GDM1 (cell line): ENCODE measurements at places on chromosomes 2 and 18.

GRCh38 chr18:2998644-2999043 lies 14.3 kb downstream of the LPIN2 start:
- no peak for DNase-seq

DNA sequence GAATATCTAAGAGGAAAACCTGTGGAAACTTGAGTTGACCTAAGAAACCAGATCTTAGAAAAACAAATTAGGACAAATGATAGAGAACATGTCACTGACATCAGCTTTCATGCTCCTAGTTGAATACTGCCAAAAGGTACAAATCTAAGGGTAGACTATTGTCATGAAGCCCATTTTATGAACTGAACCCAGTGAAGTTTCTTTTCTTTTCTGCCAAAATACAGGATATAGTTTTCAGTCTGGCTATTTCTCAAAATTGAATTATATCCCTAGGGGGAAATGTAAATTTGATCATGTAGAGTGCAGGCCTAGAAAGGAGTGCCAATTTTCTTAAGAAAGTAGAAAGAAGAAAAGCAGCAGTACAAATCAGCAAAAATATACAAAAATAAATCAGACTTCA lies 46.6 kb downstream of the FSIP2 start:
- no peak for DNase-seq

GRCh38 chr2:157821519-157822131 lies 54.5 kb downstream of the ACVR1 start:
- DNase-seq = no peak

DNA sequence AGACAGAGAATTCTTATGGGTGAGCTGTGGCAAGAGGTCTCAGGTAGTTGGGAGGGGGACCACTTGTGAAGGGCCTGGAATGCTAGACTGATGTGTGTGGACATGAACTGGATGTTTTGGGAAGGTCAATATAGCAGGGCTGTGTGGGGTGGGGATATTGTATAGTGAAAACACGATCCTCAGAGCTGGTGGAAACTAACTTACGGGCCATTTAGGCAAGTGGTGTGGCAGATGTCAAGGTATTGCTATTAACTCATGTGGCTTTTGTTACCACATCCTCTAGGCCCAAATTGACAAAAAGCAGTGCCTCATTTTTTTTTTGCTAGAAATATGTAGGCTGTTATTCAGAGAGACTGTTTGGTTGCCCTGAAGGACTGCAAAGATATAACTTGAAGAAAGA lies 8.0 kb upstream of the GALNT1 start:
- DNase-seq = no peak

DNA sequence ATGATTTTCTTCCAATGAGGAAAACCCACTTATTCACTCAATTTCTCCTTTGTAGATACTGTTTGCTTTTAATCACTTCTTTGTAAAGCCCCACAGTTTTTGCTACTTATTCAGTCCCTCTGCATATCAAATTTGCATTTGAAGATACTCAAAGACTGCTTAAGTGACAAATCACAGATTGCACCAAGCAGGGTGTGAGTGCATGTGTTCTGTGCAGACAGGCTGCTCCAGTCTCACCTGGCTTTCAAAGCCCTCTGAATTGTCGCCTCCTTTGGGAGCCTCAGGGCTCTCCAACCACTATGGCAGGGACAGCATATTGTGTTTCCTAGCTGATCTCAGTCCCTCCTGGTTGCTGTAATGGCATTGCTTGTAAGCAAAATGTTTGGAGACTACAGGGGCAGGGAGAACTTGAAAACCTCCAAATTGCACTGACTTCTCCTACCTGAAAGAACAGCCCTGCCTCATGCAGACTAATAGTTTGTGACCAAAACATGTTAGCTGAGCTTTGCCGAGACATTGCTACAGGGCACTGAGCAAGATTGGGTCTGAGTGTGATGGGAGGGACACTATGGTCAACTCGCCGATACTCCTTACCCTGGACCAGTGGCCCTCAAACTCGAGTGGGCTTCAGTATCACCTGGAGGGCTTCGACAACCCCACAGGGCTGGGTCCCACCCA lies 96.8 kb downstream of the POLE4 start:
- no peak for DNase-seq

GRCh38 chr2:38815936-38816335 lies 37.9 kb downstream of the GEMIN6 start:
- DNase-seq = no peak

- DNase-seq = no peak
Observed at GRCh38 chr2:119405151-119405550, 26.5 kb upstream of the TMEM37 start.

GRCh38 chr18:74356959-74357358 lies 41.3 kb downstream of the C18orf63 start:
- DNase-seq = no peak

DNA sequence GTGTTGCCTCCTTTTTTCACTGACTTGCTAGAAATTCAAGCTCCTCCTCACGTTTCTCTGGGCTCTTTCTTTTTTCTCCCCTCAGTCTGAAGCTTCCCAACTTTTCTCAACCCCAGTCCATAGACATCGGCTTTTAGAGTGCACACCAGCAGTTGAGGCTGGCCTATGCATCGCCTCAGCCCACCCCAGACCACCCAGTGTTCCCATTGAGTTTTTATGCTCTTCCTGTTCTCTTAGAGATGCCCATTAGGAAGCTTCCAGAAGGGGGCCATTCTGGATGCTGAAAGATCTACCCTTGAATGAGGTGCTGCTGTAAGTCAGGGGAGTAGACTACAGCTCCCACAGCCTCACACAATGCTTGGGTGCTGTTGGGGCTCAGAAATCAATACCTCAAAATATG lies 12.0 kb upstream of the GYPC start:
- no peak for DNase-seq

- no peak for DNase-seq
Observed at GRCh38 chr18:29693334-29693733, 1349.2 kb downstream of the DSC3 start.

DNA sequence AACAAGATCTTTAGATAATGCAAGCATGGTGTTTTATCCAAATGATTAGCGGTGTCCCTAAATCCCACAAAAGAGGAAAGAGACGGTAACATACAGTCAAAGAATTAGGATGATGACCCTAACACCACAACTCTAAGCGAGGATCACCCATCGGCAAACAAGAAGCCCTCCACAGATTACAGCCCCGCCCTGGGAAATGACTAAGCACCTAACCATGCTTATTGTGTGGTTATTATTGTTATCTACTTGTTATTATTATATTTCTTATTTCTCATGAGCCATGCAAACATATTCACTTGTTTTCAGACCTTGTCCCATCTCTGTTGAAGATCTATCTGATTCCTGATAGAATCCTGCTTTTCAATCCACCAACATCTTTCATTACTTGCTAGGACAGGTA lies 651.3 kb downstream of the NYAP2 start:
- no peak for DNase-seq

DNA sequence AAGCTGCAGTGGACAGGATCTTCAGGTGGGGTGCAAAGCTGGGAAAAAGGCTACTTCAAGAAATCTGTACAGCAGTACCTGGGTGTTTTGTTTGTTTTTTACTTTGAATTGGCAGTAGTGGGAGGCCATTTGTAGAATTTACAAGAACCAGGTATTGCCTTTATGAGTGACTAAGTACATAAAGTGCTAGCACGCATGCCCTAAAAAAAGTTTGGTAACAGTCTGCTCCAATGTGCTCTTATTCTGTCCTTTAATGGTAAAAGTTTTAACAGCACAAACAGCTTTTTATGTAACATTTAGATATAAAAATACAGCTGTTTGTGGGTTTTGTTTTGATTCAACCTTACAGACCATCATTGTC lies 17.2 kb downstream of the REV1 start:
- no peak for DNase-seq

- no peak for DNase-seq
Observed at GRCh38 chr2:223925106-223925505, 20.0 kb downstream of the WDFY1 start.

- no peak for DNase-seq
Observed at GRCh38 chr2:69097148-69097610, 84.2 kb downstream of the ANTXR1 start.

DNA sequence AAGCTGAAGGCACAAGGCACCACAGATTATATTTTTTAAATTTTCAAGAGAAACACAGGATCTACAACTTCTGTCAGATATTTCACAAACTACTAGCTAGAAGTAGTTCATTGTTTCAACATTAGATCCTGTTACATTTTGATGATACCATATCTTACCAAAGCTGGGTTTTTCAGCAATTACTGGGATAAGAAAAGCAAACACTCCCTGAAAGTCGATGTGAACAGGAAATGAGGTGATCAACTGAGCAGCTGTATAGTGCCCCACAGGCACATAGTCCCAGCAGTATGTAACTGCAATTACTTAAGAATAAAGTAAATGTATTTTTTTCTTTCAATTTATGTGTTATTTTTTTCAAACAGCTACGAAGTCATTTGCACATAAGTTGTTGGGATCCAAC lies 103.5 kb downstream of the DNER start:
- DNase-seq = no peak

DNA sequence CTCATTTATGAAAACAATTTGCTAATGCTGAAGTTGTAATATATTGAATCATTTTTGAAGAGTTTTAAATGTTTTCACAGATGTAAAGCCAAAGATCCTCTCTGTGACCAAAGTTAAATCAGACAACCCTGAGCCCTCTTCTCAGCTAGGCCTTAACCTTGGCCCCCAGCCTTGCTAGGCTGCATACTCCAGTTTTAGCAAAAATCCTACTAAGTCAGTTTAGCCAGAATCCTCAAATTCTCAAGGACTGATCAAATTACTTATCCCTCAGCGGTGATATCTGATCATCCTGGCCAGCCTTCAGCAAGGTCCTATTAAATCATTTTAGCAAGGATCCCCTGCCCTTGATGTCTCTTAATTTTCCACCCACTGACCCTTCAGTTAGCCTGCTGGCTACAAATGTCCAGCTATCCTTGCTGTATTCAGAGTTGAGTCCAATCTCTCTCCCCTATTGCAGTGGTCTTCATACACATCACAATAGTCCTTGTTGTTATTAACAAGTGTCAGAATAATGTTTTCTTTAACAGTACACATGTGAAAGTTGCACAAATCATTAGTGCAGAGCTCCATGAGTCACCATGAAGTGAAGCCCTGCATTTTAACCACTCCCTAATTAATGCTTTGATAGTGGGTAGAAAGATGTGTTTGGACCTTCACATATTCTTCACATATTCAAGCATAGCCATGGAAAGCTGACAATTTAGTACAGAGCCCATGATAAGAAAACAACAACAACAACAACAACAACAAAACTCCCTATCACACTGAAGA lies 206.4 kb downstream of the NBAS start:
- DNase-seq = no peak

- DNase-seq = no peak
Observed at GRCh38 chr2:68994864-68995263, 18.1 kb upstream of the ANTXR1 start.

- DNase-seq = no peak
Observed at GRCh38 chr2:10963155-10963554, 51.4 kb downstream of the KCNF1 start.

- no peak for DNase-seq
Observed at GRCh38 chr2:199160081-199160480, 297.7 kb downstream of the SATB2 start.

GRCh38 chr2:197891897-197892442 lies 87.6 kb downstream of the PLCL1 start:
- no peak for DNase-seq
